ENCODE measurements at places on chromosomes 7 and 10.
A peak's percentile ranks its signal among the peaks of the same experiment; 100 is the strongest.

- DNase-seq: peak; percentile 16
These were observed 134.0 kb upstream of the TCF7L2 start for GRCh38 chr10:112816033-112816430.

DNA sequence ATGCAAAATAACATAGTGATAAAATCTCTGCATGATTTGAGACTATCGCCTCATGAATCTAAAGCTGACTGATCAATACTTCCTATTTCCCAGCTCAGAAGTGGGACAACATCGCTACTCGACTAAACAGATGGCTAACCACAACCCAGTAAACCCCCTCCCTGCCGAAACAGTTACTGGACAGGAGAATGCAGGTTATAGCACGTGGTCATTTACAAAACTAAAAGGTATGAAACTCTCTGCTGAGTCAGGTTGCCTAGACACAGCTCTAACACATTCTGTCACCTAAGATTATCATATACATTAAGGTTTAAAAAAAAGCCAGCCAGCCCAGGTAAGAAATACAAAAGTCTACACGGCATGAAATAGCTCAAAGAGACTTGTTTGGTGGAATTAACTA, 64.0 kb downstream of the CTBP2 start:
- DNase-seq: no peak

- DNase-seq: no peak
These were observed 173.9 kb downstream of the USP6NL start for GRCh38 chr10:11437391-11438142.

- peak; percentile 68 for DNase-seq
These were observed 111.0 kb downstream of the EGFR start for GRCh38 chr7:55129541-55130394.

- DNase-seq: no peak
These were observed 800.5 kb upstream of the KCND2 start for GRCh38 chr7:119472408-119473038.

GRCh38 chr10:6382081-6382480, 179.3 kb downstream of the PFKFB3 start:
- DNase-seq: peak; percentile 73

- DNase-seq: no peak
These were observed 244.9 kb downstream of the SKAP2 start for GRCh38 chr7:26619348-26619984.

GRCh38 chr10:100775871-100776270, 30.5 kb downstream of the PAX2 start:
- DNase-seq: no peak

DNA sequence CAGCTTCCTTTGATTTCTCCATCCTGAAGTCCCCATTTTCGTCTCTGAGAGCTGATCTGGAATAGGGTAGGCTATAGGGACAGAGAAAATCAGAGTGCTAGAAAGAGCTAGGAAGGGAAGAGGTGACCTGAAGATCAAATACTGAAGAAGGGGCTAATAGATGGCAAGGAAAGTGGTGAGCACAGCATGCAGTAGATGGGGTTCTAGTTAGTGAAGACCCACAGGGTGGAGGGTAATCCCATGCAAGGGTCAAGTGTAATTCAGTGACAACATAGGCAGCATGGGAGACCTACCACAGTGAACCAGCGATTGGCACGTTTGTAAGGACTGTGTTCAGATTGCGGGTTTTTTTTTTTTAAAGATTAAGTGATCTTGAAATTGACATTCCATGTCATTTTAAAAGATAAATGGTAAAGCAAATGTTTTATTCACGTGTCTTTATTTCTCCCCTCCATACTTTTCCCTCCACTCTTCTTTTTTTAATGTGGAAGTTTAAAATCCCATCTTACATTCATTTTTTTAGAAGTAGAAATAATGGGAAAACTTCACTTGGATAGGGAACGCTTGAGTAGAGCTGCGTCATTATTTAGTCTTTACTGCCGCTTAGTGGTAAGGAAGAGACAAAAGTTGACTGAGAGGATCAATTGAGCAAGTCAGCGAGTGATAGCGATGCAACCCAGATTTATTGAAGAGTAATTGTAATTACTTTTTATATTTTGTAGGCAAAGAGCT, 21.0 kb upstream of the ABI1 start:
- peak; percentile 66 for DNase-seq

GRCh38 chr7:122211362-122211761, 67.3 kb upstream of the AASS start:
- no peak for DNase-seq

- no peak for DNase-seq
These were observed 955.6 kb downstream of the GATA3 start for GRCh38 chr10:9010093-9010492.

DNA sequence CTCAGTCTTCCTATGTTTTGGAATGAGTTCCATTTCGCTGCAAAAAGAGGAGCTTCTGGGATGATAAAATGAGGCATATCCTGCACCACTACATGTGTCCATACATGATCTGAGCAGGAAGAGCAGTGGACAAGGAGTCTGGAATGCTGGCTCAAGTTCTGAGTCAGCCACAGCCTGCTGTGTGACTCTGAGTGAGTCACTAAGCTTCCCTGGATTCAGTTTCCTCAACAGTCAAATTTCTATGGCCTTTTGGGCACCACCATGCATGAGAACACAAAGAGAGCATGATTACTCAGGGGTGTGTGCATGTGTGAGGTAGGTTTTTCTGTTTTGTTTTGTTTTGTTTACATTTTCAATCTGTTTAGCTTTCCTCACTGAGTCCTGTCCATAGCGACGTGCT, 254.6 kb downstream of the ANKRD30A start:
- DNase-seq: no peak

GRCh38 chr10:76303682-76304316, 872.4 kb downstream of the LRMDA start:
- DNase-seq: peak; percentile 89

GRCh38 chr7:32316839-32317238, 173.3 kb downstream of the LSM5 start:
- no peak for DNase-seq

- DNase-seq: no peak
These were observed 325.9 kb upstream of the SMIM30 start for GRCh38 chr7:113444261-113444660.

DNA sequence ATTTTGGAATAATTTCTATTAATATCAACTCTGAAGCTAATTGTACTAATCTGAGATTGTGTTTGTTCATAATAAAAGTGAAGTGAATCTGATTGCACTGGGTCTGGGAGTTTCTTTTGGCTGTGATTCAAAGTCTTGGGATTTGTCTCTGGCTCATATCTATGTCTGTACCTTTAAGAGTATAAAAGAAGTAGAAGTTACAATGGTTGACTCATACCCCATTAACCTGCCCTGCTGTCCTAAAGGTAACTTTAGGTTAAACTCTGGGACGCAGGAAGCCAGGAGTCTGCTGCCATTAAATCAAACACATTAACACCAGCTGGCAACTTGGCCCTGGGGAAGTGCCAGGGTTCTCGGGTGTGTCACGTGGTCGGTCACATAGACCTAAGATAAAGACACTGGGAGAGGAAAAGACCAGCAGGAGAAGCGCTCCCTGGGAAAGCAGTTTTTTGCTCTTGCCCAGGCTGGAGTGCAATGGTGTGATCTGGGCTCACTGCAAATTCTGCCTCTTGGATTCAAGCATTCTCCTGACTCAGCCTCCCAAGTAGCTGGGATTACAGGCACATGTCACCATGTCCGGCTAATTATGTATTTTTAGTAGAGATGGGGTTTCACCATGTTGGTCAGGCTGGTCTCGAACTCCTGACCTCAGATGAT, 17.8 kb downstream of the SCD start:
- peak; percentile 23 for DNase-seq

DNA sequence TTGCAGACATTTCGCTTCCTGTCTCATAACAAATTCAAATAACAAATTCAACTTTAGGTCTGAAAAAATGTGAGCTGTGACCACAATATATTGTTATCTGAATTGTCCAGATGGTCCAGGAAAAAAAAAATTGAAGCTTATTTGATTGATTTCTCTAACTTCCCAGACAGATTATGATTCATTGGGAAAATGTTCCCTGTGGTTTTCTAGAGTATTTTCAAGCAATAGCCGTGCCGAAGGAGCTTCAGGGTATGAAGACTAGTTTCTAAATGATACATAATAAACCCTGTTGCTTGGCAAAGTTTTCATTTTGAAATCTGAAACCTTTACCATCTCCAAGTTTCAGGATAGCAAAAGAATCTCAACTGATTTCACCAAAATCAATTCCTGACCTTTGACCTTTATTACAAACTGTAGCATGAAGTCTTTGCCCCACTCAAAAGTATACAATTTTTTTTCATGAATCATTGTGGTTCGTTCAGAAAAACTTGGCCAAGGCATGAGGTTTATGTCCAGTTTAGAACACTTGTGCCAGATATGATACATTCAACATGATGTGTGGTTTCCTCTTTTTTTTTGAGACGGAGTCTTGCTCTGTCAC, 109.9 kb downstream of the JCAD start:
- DNase-seq: peak; percentile 97

GRCh38 chr10:21501731-21502347, 23.6 kb downstream of the SKIDA1 start:
- DNase-seq: no peak

DNA sequence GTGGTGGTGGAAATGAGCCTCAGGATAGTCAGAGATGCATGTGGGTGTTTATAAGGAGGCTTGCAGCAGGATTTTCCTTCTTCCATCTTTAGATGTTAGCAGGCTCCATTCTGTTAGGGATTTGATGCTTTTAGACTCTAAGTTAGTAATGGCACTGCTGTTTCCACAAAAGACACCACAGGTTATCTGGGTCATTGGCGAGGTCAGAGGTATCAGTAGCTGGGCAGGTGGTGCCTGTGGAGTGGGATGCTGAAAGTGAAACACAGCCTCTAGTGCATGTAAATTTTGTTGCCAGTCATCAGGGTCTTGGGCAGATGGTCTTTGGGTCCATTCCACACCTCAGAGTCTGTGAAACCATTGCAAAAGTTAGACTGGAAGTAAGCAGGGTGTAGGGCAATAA, 833 bp upstream of the PAX4 start:
- DNase-seq: no peak

DNA sequence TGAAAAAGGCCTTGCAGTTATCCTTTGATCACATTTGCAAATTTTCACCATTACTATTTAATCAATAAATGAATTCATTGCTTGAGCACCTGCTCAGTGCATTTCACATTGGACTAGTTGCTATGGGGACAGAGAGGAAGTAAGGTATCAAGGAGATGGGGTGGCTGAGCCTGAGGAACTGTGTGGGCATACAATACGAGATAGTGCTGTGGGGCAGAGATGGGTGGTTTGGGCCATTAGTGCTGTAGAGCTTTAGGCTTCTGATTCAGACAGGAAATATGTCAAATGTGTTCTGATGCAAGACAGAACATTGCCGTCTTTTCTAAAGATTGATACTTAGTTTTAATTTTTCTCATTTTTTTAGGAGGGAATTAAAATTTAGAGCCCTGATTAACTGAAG, 13.2 kb downstream of the ITGB8 start:
- DNase-seq: no peak

DNA sequence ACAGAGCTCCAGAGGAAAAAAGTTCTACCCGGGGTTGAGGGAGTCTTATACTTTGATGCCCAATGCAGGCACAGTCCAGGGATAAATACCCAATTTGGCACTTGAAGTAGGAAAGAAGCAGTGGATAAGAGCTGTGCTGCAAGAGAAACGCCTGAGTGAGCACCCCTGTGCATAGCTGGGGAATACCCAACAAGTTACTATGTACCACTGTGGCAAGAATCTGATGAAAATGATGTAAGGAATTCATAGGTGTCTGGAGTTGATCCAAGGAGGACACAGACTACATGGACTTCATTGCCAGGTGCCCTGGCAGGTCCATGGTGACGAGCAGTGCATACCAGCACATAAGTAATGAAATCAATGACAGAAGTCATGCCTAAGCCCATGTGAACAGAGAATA, 183.7 kb upstream of the FEZF1 start:
- DNase-seq: no peak

GRCh38 chr7:142359694-142360279, 101.9 kb upstream of the PRSS58 start:
- DNase-seq: peak; percentile 22

DNA sequence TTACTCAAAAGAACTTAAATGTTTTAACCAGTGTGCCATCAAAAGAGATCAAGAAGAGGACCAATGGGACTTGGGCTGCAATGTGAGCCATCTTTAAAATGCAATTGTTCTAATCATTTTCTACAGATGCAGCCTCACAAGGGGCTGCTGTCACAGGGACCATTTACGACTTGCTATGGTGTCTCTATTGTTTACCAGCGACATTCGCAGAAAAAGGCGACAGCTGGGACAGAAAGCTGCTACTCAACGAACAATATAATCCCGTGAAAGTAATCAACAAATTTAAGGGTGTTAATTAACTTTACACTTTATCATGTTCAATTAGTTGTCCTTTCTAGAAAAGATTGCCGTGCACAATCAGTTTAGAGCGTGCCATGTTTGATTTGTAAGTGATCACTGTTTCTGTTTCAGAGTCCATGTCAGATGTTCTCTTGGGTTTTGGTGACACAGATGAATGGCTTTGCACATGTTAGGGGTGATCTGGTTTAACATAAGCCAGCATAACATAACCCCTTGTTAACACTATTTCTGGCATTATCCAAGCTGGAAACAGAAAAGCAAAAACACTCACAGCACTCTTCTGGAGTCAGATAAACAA, 110.8 kb downstream of the HIBADH start:
- no peak for DNase-seq

GRCh38 chr7:101922631-101923601, 105.5 kb downstream of the CUX1 start:
- DNase-seq: peak; percentile 58

- DNase-seq: no peak
These were observed 29.8 kb downstream of the ADAP1 start for GRCh38 chr7:924541-925231.

DNA sequence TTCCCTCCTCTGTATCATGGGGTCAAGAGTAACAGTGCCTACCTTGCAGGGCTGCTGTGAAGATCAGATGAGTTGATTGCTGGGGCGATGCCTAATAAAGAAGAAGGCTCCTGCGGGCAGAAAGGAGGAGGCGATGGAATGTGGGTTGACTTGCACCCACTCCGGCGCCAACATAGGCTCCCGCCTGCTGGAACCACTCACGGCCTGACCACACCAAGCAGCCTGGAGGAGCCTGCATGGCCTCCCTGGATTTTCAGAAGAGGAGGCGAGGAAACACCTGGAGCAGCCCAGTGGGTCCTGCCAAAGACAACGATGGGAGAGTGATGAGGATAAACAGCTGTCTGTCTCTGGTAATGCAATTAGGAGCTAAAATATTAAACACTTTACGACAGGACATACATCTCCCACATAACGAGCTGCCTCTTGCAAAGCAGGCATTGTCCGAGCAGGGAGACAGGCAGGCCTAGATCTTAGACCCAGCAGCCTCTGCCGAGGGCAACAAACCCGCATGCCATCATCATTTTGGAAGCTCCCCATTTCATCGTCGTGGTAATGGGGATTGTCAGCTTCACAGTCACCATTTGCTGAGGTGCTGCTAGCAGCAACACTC, 302.9 kb upstream of the ZMIZ1 start:
- no peak for DNase-seq

GRCh38 chr10:120278069-120278468, 179.0 kb upstream of the PLPP4 start:
- no peak for DNase-seq

- DNase-seq: no peak
These were observed 95.8 kb upstream of the SH2B2 start for GRCh38 chr7:102190776-102191350.
